Fibroblast of skin of left biceps (primary cell): ENCODE measurements at places on chromosomes 1 and 21.

DNA sequence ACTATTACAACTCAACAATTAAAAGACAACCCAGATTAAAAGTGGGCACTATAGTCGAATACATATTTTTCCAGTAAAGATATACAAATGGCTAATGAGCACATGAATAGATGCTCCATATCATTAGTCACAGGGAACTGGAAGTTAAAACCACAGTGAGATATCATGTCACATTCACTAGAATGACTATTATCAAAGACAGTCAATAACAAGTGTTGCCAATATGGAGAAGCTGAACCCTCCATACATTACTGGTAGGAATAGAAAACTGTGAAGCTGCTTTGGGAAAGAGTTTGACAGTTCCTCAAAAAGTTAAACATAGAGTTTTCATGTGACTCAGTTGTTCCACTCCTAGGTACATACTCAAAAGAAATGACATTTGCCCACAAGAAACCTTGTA lies 30.6 kb upstream of the MRPS6 start:
- DNase-seq: no peak

- DNase-seq: no peak
Measured at GRCh38 chr1:230123280-230124185, 56.5 kb downstream of the GALNT2 start.

DNA sequence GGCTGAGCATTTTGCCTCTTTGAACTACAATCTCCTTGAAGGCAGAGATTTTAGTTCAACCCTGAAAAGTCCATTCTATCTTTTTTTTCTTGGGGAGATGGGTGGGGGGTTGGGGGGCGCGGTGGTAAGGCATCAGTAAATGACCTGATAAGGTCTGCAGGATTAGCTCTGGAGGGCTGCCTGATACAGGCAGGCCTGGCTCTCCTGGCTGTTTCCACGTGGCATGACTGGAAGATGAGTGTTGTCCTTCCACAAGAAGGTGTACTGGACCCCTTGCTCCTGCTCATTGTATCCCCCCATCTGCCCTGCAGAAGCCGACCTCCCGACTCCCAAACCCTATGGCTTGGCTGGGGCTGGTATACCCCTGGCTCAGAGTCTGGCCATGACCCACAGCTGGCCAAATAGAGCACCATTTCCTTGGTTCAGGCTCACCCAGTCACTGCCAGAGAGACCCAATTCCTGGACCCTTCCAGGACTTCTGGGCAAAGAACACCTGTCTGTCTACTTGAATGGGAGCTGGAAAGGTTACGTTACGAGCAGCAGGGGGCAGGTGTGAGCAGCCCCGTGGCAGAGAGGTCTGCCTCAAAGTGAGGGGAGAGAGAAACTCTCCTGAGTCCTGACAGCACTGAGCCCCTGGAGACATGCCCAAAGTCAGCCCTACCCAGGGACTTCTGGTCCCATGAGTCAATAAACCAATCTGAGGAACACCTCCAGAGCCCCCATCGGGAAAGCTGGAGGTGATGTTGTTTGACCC lies 17.0 kb downstream of the DHRS3 start:
- DNase-seq: no peak

DNA sequence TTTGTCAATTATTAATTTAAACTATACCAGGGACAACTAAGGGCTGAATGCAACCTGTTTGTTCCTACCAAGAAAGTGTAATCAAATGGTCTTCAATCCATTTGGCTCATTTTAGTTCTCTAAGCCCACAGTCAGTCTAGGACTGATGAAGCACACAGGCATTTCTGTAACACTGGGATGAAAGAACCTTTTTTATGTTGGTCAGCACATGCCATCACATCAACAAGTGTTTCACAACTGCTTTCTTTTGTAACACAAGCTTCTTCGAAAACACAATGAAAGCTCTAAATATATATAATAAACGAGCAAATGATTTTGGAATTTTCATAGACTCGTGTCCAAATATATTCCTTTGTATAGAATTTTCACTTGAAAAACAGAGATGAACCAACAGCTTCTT lies 28.8 kb downstream of the HEATR1 start:
- DNase-seq: no peak

DNA sequence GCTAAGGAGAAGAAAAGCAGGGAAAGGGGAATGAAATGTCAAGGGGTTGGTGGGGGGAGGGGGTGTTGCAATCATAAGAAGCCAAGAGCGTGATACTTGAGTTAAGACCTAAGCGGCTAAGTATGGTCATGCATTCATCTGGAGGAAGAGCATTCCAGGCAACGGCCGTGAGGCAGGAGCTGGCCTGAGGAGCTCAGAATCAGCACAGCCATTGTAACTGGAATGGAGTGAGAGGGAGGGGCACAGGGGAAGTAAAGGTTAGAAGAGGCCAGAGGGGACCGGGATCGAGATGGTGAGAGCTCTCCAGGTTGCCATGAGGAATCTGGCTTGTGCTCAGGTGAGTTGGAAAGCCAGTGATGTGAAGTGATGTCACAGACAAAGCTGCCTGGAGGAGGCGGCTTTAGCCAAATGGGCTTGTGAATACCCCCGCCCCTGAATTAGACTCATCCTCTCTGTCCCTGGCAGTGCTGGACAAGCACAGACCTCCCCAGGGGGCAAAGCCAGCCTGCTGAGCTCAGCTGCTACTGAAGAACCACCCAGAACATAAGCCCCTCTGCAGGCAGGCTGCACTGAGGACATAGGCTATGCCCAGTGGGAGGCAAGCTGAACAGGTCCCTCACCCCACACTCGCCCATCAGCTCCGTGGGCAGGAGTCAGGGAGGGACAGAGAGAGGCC lies 61.1 kb upstream of the LAPTM5 start:
- DNase-seq: peak; percentile 25

- no peak for DNase-seq
Measured at GRCh38 chr1:202058001-202058908, 47.9 kb downstream of the ELF3 start.

GRCh38 chr1:15523104-15524020 lies 653 bp downstream of the CASP9 start:
- DNase-seq: no peak

GRCh38 chr1:53755874-53756273 lies 16.9 kb upstream of the GLIS1 start:
- DNase-seq: no peak

- no peak for DNase-seq
Measured at GRCh38 chr1:37761416-37762095, 3.4 kb downstream of the EPHA10 start.

GRCh38 chr1:92310185-92310597 lies 11.3 kb downstream of the RPAP2 start:
- DNase-seq: no peak

- no peak for DNase-seq
Measured at GRCh38 chr1:35894183-35894582, 11.2 kb downstream of the AGO1 start.

DNA sequence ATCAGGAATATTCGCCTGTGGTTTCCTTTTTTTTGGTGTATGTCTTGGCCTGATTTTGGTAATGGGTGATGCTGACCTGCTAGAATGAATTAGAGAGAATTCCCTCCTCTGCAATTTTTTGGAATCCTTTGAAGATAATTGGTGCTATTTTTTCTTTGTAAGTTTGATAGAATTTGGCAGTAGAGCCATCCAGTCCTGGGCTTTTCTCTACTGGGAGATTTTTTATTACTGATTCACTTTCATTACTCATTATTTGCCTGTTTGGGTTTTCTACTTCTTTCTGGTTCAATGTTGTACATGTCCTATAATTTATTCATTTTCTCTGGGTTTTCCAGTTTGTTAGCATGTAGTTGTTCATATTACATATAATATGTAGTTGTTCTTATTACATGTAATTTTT lies 48.7 kb downstream of the NTMT2 start:
- DNase-seq: no peak

- no peak for DNase-seq
Measured at GRCh38 chr1:222466150-222466865, 81.6 kb downstream of the HHIPL2 start.

- no peak for DNase-seq
Measured at GRCh38 chr1:3945222-3945621, 45.1 kb upstream of the C1orf174 start.

DNA sequence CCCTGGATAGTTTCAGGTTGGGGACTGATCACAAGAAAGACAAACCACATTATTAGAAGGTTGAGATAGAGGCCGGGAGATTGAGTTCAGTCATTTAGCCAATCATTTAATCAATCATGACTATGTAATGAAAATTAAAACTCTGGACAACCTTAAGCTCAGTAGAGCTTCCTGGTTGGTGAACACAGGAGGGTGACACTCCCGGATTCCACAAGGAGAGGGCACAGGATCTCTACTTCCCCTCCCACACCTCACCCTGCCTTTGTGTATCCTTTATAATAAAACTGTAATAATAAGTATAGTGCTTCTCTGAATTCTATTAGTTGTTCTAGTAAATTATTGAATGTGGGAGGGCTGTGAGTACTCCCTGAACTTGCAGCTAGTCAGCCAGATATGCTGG lies 150.1 kb downstream of the PIK3R3 start:
- DNase-seq: no peak

GRCh38 chr1:54671985-54672608 lies 30.5 kb downstream of the MROH7 start:
- DNase-seq: peak; percentile 5

- no peak for DNase-seq
Measured at GRCh38 chr1:55474168-55474786, 259.1 kb upstream of the USP24 start.

DNA sequence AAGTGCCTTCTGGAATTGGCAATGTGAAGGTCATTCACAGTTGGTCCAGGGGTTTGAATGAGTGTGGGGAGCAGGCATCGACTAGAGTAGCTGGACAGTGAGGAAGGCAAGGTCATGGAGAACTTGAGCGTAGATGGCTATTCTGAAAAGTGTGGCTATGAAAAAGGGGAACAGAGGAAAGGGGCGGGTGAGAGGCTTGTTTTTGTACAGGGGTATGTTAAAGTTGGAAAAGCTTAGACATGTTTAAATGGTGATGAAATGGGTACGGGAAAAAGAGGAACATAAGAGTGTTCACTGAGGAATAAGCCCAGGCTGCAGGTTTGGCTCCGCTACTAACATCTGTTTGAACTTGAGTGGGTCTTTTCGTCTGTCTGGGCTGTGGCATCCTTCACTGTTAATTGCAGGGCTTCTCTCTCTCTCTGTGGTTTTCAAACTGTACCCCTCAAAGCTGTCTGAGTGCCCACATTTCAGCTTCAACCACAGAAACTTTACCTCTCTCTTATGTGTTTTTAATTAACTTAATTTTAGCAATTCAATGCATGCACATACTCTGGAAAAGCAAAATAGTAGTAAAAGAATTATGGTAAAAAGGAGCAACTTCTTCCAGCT lies 70.8 kb upstream of the COA6 start:
- DNase-seq: no peak

DNA sequence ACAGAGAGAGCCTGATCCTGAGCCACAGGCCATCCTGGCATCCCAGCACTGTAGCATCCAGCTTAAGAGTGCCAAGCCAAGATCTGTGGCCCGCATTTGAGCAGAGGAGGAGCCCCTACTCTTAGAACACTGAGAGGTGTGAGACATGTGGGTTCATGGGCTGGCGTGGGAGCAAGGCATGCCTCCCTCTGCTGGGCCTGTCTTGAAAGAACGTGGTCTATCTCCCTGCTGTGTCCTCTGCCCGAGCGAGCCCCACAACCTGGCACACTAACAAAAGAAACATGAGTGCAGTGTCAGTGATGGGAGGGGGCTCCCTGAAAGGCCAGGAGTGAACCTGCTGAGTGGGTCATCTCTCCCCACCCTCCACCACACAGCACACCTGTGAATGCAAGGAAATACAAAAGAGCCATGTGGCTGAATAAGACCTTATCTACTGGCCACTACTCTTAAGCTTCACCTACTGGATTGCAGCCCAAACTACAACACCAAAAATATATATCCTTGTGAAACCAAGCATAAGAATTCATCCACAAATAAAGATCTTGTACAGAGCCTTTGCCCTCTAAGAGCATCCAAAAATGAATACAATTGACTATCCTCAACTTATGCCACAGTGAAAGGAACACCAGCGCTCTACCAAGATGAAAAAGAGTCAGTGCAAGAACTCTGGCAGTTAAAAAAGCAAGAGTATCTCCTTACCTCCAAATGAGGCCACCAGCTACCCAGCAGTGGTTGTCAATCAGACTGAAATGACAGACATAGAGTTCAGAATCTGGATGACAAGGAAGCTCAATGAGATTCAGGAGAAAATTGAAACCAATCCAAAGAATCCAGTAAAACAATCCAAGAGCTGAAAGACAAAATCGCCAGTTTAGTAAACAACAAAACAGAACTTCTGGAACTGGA lies 259.4 kb upstream of the DAB1 start:
- no peak for DNase-seq

DNA sequence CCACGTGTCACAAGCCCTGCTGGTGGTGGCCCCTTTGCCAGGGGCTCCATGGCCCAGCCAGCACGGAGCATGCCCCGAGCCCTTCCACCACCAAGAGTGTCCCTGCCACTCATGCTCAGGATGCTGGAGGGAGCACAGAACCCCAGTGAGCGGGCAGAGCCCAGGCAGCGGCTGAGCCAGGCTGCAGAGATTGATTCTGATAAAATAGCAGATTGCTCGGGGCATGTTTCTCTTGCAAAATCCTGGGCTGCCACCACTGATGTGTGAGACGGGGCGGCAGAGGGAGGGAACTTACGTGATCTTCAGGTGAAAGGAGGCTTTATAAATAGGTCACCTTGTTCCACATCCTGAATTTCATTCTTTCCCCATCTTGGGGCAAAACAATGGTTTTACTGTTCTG lies 53.2 kb downstream of the SPSB1 start:
- DNase-seq: no peak

GRCh38 chr1:219753914-219754313 lies 141.0 kb upstream of the ZC3H11B start:
- no peak for DNase-seq

GRCh38 chr1:8352471-8352845 lies 34.5 kb downstream of the SLC45A1 start:
- no peak for DNase-seq

DNA sequence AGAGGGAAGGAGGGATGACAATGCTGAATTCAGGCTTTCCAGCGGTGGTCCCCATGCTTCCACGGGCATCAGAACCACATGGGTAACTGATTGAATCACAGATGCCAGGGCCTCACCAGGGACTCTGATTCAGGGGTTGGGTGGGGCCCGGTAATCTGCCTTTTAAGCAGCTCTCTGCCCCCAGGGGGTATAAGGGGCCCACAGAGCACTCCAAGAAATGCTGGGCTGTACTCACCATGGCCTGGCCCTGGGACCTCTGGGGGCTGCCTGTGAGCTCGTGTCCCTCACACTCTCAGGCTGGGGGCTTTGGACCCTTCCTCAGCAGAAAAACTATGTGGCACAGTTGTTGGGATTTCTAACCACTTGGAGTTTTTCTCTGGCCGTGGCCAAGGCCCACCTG lies 70.6 kb downstream of the ARHGEF10L start:
- no peak for DNase-seq

DNA sequence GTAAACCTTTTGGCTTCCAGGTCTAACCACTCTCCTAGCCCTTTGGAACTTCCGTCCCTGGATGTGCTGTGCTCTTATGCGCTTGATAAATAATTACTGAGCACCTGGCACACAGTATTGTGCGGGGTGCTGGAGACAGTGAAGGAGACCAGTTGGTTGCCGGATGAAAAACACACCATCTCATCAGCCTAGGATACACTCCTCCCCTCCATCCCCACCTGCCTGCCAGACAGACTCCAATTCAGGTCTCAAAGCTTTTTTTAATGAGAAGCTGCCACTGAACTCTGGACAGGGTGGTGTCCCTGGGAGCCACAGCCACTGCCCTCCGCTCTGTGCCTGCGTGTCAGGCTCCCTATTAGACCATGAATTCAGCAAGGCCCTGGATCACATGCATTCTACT lies 9.2 kb downstream of the GNB1 start:
- DNase-seq: no peak

GRCh38 chr1:108045460-108045859 lies 80.5 kb upstream of the VAV3 start:
- no peak for DNase-seq

- peak; percentile 45 for DNase-seq
Measured at GRCh38 chr1:74463333-74463988, 49.0 kb downstream of the LRRC53 start.

GRCh38 chr1:47705517-47706130 lies 267.8 kb downstream of the FOXD2 start:
- no peak for DNase-seq
